ENCODE measurements at places on chromosomes 3 and 15. TPM values are rescaled to one million over a fixed set of nuclear protein-coding genes. Genes with fewer than 3 reads are reported as not detected.

Gene CFAP100
- not detected for polyA plus RNA-seq

Gene IGSF11
- 0.68 TPM for polyA plus RNA-seq

DNA sequence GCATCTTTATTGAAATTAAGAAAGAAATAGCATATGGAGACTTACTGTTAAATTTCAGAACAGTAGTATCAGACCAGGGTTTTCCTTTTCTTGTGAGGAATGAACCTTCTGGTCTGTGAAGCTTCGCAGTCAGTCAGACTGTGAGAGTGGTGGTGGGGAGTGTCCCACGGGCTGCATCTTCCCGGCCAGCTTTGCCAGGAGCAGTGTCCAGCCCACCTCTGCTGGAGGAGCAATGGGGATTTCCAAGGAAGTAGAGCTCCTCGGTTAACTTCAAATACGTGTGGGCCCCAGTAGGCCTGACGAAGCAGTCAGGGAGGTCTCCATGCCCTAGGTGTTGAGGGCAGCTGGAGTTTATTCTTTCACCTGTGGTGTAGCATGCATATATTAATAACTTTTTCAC lies 40.9 kb upstream of the FBXL22 start:
- no peak for DNase-seq

DNA sequence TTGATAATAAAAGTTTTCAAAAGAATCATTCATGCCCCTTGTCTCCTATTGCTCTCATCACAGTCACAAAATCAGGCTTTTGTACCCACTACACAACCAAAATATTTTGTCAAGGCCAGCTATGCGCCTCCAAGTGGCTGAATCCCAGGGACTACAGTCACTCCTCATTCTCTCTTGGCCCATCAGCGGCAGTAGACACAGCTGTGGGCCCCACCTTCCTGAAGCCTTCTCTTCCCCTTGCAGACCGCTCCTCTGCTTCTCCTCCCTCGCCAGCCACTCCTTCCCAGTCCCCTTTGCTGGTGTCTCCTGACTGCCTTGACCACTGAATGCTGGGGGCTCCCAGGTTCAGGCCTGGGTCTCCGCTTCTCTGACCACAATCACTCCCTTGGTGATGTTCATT lies 52.1 kb downstream of the LSM3 start:
- no peak for DNase-seq

DNA sequence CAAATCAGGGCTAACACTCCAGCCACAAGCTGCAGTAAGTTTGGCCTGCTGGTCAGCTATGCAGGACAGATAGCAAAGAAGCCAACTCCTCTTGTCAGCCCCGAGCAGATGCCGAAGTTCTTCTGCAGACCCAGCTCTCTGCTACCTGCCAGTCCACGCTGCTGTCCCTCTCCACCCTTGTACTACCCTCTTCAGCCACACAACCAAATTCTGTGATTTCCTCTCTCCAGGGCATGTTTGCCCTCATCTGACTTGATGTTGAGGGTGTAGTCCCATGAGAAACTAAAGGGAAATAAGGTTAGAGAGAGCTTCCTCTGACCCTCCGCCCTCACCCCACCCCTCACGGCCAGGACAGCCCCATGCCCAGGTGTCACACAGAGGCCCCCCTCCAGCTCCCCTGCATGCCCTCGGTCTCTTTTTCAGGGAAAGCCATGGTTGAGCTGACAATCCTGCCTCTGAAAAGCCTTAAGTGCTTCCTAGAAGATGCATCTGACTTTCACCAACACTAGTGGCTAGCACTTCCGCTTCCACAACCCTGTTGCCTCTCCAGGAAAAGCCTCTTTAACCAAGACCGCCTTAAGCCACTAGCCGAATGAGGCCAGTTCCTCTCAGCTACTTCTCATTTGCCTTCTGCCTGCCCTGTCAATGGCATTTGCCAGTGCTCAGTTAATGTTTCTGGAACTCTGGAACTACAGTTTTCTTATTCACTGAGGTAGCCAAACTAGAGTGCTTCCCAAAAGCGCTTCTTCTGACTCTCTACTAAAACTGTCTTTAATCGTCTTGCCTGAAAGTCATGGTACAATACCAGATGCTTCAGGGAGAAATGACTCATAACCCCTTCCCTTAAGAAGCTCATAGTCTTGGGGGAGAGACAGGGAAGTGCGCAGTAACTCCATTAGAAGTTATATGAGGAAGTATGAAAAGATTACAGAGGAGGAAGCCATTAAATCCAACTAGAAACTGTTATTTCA lies 300.4 kb upstream of the STT3B start:
- no peak for DNase-seq

Gene ZBTB47
- 5.1 TPM for polyA plus RNA-seq

GRCh38 chr15:92921215-92922131 lies 21.3 kb downstream of the CHD2 start:
- DNase-seq, result peak; percentile 86

DNA sequence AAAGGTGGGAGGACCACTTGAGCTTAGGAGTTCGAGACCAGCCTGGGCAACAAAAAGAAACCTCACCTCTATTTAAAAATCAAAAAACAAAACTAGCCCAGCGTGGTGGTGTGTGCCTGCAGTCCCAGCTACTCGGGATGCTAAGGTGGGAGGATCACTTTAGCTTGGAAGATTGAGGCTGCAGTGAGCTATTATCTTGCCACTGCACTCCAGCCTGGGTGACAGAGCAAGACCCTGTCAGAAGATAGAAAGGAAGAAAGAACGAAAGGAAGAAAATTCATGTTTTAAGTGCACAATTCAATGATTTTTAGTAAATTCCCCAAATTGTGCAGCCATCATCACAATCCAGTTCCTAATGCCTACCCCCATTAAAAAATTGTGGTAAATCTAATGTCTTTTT lies 7.8 kb downstream of the FSD2 start:
- no peak for DNase-seq

DNA sequence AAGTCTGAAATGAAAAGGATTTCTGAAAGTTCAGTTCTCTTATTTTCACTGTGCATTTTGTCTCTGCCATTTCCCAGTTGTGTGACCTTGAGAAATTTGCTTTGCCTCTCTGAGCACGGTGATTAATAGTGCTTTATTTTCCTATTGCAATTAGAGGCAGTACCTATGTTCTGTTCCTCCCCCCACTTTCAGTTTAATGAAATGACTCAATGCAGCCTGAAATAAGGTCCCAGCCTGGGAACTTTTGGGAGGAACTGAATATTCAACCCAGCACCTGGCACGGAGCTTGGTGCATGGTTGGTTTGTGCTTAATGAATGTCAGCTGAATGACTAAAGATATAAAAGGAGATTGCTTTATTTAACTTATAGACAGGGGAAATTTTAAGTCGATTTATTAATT lies 352.6 kb downstream of the PDCD6IP start:
- no peak for DNase-seq

DNA sequence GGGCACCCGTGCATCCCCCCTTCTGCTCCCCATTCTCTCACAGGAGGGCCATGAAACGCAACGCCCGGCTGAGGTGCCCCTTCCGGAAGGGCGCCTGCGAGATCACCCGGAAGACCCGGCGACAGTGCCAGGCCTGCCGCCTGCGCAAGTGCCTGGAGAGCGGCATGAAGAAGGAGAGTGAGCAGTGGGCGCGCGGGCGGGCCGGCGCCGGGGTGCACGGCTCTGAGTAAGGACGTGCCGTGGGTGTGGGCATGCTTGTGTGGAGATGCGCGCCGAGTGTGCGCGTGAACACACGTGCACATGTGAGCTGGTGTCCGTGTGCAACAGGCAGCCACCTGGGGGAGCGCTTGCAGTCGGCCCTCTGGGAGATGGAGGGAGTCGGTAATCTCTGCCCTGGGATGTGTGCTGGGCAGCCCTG lies 28.1 kb downstream of the NR1I2 start:
- no peak for DNase-seq

Gene DPPA4
- polyA plus RNA-seq, result not detected

DNA sequence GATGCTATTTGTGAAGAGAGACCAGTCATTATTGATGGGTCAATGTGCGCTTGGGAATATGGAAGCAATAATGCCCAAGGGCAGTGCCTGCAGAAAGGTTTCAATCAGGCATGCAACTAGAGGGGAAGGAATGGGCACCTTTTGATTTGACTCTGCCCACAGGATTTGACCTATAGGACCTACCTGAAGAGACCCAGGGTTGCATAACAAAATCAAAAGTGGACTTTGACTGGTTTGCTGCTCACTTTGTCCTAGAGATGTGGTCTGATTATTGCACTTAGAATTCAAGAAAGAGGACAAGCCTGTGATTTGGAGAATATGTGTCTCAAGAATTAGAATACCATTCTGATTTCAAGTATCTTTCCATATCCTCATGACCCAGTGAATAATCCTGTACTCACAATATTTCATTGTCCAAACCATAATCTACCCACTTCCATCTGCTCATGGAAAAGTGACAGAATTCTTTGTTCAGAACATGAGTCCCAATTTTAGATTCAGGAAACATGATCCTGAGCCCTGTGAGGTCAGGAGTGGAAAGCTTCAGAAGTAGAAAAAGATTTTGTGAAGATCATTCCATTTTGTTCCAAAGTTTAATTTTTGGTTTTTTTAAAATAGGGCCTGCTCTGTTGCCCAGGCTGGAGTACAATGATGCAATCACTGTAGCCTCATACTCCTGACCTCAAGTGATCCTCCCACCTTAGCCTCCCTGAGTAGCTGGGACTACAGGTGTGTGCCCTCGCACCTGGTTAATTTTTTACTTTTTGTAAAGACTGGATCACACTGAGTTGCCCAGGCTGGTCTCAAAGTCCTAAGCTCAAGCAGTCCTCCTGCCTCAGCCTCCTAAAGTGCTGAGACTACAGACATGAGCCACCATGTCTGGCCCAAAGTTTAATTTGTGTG lies 151.3 kb upstream of the NR2E3 start:
- DNase-seq, result no peak

Gene HHATL
- not detected for polyA plus RNA-seq

DNA sequence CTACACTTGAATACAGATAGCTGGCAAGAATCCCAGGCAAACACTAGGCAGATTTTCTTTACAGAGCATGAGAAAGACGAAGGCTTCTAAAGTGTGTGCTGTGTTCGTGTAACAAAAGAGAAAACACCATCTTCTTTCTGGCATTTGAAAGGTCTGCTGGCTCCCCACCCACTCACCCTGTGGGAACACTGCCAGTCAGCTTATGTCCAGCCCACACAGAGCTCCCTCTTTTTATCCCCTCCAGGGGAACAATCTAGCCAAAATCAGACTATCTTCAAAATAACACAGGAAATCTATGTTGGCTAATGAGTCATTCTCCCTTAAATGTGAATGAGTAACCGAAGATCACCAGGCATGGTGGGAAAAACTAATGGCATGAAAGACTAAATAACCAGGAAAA lies 45.6 kb upstream of the PAQR5 start:
- no peak for DNase-seq

DNA sequence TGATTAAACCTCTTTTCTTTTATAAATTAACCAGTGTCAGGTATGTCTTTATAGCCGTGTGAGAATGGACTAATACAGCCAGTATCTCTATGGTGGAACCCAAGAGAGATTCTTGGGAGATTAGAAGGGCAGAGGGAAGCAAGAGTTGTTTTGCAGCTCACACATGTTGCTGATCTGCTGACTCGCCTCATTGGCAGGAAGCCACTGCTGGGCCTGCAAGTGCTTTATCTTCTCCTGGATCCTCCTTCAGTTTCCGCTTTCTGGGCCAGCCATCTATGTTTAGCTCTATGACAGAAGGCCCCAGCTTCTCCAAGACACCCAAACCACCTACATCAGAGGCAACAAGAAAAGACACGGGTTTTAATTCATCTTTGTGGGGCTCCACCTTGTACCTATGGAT lies 23.4 kb upstream of the GALNT15 start:
- no peak for DNase-seq

- no peak for DNase-seq
These were observed 72.7 kb downstream of the FBLN2 start for GRCh38 chr3:13621381-13622221.

GRCh38 chr15:92902737-92903593 lies 2.8 kb downstream of the CHD2 start:
- DNase-seq, result no peak

DNA sequence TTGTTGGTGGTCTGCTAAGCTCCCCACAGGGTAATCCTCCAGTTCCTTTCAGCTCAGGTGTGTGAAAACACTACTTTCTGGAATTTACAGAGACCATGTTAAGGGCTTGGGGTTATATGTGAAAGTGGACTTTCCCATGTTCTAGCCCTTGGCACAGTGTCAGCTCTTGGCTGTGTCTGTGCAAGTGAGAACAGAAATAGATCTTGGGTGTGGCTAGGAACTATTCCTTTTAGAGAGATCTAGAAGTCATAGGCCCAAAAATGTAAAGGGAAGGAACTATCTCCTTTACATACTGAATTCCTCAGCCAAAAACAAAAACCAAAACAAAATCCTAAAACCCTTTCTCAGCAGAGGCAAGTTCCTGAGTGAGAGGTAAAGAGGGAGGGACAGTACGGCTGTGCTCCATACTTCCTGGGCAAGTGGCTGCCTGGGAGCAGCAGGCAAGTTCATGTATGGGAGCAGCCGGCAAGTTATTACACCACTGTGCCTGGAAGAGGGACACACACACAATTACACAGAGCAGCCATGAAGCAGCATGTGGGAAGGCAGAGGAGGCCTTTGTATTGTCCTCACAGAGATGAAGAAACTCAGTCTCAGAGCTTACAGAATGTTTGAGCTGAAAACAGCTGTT lies 19.9 kb upstream of the C3orf62 start:
- DNase-seq, result no peak

DNA sequence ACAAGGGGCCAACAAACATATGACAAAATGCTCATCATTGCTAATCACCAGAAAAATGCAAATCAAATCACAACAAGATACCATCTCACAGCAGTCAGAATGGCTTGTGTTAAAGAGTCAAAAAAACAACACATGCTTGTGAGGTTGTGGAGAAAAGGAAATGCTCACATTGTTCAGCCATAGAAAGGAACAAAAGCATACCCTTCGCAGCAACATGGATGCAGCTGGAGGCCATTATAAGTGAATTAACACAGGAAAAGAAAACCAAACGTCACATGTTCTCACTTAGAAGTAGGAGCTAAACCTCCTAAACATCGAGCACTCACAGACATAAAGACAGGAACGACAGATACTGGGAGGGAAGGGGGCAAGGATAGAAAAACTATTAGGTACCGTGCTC lies 678.4 kb upstream of the GRM7 start:
- no peak for DNase-seq

Measured in keratinocyte (primary cell).